Activated T-helper 2 cell treated with anti-CD3 and anti-CD28 coated beads, Interferon-gamma antibody, Interleukin-2, Interleukin-4, amounts not matched to agents 10 μg/mL and 5 μg/mL and 100 μg/mL, durations not matched to agents 14 hours and 24 hours and 36 hours (primary cell): ENCODE measurements at places on chromosomes 6 and 20. TPM values are rescaled to one million over a fixed set of nuclear protein-coding genes. Genes with fewer than 3 reads are reported as not detected.
A peak's percentile ranks its signal among the peaks of the same experiment; 100 is the strongest.

DNA sequence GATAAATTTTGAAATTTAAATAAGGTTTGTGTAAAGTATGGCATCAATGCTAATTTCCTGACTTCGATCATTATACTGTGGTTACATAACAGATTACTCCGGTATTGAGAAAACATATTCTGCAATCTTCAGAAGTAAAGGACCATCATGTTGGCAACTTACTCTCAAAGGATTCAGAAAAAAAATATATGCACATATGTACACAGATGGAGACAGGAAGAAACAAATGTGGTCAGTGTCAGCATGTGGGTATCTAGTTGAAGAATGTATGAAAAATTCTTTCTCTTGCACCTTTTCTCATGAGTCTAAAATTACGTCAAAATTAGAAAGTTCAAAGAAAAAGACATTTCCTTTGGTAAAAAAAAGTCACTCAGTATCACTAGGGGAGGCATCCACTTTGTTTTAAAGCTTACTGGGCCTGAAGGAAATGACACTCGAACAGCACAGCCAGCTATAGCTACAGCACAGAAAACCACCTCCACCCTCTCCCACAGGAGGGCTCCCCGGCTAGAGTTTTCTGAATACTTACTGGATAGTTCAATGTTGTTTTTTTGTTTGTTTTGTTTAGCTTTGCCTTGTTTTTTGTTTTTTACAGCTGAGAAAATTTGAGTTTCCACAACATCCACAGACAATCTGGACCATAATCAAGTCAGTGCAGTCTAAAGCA lies 317.2 kb upstream of the AGPAT4 start:
- no peak for DNase-seq

DNA sequence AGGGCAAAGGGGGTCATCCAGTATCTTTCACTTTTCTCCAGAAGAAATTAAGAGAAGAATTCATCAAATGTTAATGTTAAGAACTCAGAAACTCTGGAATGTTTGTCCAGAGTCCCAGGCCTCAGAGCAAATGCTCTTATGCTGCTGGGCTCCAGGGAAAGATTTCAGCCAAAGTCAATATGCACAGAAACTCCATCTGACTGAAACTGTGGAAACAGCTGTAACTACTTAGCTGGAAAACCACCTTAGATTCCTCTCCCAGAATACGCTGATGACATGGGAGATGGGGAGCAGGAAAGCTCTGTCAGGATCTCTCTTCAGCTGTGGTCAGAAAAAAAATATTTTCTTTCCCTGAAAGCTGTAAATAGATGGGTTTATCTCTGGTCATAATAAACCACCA lies 559.6 kb downstream of the RFPL4B start:
- DNase-seq: no peak

- peak; percentile 26 for DNase-seq
Measured at GRCh38 chr20:43942667-43943285, 28.1 kb downstream of the TOX2 start.

DNA sequence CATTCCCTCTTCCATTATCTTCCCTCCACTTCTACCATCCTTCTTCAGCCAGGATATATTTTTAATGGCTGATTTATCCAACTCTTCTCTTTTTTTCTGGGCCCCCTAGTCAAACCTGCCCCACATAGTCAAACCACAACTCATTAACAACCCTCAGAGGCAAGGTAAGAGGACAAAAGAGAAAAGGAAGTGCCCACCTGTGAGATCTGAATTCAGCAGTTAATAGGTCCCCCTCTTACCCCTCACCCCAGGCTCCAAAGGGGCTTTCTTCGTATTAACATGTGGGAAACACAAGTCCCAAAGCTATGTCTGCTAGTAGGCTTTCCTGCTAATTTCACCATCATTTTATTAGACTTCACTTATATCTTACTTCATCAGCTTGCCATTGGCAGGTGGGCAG lies 44.1 kb upstream of the TSPYL1 start:
- no peak for DNase-seq

The NHLRC1 gene
- total RNA-seq: 0.23 and 0.43 TPM in 2 replicates

The NKX2-2 gene
- total RNA-seq: not detected in 2 replicates

The SYNGAP1 gene
- 60.1 and 71.3 TPM in 2 replicates for total RNA-seq

The SPEF1 gene
- total RNA-seq: not detected in 2 replicates

The ZSCAN23 gene
- 0.48 and 0.50 TPM in 2 replicates for total RNA-seq

The LST1 gene
- 10.2 and 14.6 TPM in 2 replicates for total RNA-seq
